ENCODE measurements at places on chromosomes 2 and 18.
A peak's percentile ranks its signal among the peaks of the same experiment; 100 is the strongest.

DNA sequence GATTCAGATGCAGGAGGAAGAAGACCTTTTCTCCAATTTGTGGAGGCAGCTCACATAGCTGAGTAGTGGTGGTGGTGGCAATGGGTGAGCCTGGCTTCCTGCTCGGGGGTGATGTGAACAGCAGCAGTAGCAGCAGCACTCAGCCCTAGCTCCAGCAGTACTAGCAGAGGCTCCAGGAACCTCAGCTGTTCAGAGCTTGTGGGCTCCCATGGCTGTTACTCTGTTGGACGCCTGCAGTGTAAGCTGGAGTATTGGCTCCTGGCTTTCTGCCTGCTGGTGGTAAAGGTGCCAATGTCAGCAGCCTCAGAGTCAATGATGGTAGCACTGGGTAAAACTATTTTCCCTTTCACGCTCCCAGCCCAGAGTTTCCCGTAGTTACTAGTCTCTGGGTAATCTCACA lies 3.1 kb upstream of the SEH1L start:
- no peak for DNase-seq

DNA sequence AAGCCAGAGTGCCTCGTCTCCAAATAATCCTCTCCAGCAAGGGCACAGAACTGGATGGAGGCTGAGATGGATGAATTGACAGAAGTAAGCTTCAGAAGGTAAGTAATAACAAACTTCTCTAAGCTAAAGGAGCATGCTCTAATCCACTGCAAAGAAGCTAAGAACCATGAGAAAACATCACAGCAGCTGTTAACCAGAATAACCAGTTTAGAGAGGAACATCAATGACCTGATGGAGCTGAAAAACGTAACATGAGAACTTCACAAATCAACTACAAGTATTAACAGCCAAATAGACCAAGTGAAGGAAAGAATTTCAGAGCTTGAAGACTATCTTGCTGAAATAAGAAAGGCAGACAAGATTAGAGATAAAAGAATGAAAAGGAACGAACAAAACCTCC lies 32.3 kb downstream of the WDPCP start:
- no peak for DNase-seq

DNA sequence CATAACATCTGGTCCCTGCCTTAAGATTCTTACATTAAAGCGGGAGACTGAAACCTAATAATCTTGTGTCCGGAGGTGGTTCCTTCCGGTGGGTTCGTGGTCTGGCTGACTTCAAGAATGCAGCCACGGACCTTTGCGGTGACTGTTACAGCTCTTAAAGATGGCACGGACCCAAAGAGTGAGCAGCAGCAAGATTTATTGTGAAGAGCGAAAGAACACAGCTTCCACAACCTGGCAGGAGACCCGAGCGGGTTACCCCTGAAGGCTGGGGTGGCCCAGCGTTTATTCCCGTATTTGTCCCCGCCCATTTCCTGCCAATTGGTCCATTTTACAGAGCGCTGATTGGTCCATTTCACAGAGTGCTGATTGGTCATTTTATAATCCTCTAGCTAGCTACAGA lies 122.3 kb upstream of the SIX2 start:
- DNase-seq, result no peak

DNA sequence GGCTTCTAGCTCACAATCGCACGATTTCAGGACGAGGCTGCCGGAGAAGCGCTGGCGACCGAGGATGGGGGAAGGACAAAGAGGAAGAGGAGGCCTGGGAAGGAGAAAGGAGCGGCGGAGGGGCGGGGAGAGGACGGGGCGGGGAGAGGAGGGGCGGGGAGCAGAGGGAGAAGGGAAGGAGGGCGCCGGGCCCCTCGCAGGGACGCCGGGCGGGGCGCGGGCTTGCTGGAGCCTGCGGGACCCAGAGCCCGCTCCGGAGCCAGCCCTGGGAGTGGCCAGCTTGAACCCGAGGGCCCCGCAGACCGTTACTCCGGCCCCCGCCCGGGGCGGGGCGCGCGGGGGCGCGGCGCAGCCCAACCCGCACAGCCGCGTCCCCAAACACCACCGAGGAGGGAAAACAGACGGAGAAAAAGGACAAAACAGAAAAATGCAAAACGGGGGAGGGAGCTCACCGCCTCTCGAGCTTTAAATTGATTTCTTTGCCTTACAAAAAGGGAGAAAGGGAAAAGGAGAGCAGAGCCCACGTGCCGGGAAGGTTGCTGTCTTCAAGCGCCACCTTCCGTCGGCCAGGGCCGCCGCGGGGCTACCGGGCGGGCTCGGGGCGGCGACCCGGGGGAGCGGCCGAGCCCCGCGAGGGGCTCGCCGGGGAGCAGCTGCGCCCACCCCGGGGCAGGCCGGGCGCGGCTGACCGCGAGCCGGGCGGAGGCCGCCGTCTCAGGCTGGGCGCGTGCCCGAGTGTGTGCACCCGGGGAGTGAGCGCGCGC lies 781 bp upstream of the SOX11 start:
- DNase-seq, result peak; percentile 76

- no peak for DNase-seq
These were observed 21.6 kb downstream of the KIF1A start for GRCh38 chr2:240798327-240798905.

DNA sequence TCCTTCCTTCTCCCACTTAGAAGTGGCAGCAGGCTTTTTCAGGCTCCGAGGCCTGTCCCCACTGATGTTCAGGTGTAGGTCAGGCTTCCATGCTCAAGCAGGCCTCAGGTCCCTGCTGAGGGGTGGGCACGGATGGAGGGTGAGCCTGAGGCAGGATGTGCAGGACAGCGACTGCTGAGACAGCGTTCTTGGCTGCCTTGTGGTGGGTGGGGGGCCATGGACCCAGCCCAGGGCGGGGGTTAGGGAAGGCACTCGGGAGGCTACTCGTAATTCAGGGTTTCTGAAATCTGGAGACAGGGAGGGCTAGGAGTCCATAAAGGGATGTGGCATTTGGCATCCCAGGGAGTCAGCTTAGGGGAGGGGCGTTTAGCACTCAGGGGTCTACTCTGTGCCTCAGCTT lies 30.3 kb downstream of the COLEC11 start:
- DNase-seq, result no peak

DNA sequence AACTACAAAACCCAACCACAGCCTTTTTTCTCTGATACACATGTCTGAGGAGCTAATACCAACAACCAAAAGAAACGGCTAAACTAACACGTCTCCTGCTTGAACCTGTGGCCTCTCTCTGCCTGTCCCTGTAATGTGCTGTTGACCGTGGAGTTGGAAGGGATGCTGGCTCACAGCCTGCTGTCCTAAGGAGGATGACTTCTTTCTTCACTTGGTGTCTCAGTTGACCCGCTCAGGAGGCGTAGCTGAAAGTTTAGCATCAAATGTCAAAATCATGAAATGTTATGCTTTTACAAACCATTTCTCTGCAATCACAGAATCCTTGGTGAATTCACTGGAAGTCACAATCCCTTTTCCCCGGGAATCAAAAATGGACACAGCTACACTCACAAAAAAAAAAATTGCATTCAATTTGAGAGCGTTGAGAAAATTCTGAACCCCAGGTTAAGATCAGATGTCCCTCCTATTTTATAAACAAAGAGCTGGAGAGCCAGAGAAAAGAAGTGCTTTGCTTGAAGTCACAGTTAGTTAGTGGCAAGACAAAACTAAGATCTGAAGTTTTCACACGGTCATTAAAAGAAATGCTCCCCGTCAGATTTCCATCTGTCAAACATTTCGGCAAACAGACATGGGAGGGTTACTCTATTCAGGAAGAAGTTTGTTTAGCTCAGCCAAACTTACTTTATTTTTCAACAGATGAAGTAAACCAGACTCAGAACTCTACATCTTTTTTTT lies 74.3 kb downstream of the IRS1 start:
- no peak for DNase-seq

GRCh38 chr2:137966043-137966442 lies 1.8 kb downstream of the HNMT start:
- no peak for DNase-seq

GRCh38 chr2:26757873-26758789 lies 6.0 kb upstream of the SLC35F6 start:
- no peak for DNase-seq

GRCh38 chr2:198465970-198466369 lies 661.6 kb downstream of the PLCL1 start:
- DNase-seq, result no peak

DNA sequence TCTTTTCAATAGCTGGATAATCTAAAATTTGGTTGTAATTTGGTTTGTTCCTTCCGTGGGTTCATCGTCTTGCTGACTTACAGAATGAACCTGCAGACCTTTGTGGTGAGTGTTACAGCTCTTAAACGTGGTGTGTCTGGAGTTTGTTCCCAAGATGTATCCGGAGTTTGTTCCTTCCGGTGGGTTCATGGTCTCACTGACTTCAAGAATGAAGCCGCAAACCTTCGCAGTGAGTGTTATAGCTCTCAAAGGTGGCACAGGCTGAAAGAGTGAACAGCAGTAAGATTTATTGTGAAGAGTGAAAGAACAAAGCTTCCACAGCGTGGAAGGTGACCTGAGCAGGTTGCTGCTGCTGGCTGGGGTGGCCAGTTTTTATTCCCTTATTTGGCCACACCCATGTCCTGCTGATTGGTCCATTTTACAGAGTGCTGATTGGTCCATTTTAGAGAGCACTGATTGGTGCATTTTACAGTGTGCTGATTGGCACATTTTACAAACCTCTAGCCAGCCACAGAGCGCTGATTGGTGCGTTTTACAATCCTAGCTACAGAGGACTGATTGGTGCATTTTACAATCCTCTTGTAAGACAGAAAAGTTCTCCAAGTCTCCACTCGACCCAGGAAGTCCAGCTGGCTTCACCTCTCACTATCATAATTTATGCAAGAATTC lies 16.6 kb downstream of the RALB start:
- DNase-seq, result no peak

Measured in endothelial cell (in vitro differentiated cells).